ENCODE measurements at places on chromosomes 3 and 15.

DNA sequence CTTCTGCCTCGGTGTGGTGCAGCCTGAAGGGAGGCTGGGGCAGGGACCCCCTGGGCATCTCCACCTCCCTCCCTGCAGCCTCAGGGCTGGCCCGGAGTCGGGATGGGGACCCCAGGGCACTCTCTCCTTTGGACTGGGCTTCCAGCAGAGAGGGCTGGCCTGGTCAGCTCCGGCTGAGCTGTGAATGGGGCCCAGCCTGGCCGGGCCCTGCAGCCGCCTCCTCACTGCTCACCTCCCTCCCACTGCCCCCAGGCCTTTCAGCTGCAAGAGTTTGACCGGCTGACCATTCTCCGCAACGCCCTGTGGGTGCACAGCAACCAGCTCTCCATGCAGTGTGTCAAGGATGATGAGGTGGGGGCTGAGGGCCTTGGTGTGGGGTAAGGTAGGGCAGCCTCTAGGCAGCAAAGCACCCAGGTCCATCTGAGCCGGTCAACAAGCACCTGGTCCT, 36.0 kb downstream of the PSTPIP1 start:
- DNase-seq = no peak

DNA sequence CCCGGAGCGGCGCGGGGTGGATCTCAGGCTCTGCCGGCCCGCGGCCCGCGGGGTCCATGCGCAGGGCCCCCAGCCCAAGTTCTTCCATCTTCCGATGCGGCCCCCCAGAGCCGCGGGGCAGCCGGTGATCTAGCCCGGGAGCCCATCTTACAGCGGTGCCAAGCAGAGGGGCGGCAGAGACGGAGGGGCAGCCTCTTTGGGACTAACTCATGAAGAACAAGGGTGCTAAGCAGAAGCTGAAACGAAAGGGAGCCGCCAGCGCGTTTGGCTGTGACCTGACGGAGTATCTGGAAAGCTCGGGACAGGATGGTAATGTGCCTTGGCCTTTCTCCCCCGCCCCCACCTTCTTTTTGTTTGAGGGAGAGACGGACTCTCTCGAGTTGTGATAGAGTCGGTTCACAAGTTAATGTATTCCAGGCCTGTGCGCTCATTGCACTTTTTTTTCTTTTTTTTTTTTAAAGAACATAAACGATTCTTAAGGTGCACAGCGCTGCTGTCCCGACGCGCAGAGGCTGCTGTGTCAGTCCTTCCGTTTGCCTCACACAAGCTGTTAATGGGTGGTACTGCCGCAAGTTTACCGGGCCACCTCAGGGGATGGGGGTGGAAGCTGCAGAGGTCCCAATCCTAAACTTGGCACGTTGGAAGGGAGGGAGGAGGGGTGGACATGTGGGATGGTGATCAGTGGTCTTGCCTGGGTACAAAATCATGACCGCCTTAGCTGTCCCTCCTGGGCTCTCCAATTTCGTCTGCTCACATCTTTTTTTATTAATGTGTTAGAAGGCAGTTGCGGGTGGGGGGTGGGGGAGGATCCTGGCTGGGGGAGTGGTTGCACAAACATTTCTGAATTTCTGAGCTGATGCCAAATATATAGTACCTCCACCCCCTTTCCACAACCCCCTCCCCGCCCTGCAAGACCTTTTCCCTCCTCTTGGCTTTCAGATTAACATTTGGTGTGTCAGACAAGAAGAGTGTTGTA, 801 bp downstream of the ARHGAP31 start:
- peak; percentile 86 for DNase-seq

DNA sequence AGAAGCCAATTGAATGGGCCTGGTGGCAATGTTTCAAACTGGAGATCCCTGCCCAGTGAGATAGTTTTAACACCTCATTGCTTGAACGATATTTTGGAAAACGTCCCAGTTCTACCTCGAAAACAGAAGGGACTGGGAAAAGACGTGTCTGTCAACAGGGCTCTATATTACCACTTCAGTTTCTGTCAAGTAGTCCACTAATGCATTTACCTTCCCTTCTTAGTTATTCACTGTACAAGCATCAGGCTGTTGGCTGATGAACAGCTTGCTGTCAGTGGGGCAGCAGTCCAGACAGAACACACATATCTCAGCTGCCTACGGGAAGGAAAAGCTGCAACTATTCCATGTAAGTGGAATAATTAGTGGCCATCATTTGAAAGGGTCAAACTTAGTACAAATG, 794.7 kb upstream of the GBE1 start:
- peak; percentile 72 for DNase-seq

- no peak for DNase-seq
These were observed 779.0 kb downstream of the SQOR start for GRCh38 chr15:46413799-46414198.

GRCh38 chr3:149538371-149538770, 63.9 kb downstream of the TM4SF4 start:
- DNase-seq = no peak

- no peak for DNase-seq
These were observed 648 bp downstream of the CYB561D2 start for GRCh38 chr3:50351323-50351697.

DNA sequence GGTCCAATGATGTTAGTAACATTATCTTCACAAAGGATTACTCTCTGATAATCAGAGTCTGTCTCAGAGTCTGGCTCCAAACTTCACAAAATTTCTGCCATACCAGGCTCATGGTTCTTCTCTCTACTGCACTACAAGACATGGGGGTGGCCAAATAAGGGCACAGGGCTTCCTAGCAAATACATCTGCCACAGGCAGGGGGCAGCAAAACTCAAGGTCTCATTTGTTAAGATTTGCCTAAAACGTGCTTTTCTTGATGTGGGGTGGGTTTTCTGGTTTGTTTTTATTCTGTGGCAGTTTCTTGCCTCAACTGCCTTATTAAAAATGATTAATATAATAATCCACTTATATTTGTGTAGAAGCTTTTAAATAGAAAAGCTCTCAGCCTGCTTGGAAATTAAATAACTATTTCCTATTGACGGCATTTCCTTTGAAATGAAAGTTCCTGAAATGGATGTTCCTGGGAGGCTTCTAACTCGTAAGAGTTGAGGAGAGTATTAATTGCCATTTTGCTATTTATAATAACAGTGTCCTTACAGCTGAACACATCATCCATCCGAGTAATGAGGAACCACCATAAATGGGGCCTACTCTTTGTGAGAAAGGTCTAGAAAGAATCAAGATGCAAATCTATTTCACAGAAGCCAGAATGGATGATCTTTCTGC, 53.8 kb downstream of the SST start:
- peak; percentile 4 for DNase-seq

GRCh38 chr3:119831941-119832371, 50.1 kb downstream of the NR1I2 start:
- DNase-seq = no peak

- DNase-seq = no peak
These were observed 42.9 kb downstream of the TBC1D2B start for GRCh38 chr15:78034495-78035191.

- no peak for DNase-seq
These were observed 53.3 kb upstream of the LIPC start for GRCh38 chr15:58378241-58379085.

GRCh38 chr3:160808838-160809237, 52.8 kb downstream of the PPM1L start:
- no peak for DNase-seq

DNA sequence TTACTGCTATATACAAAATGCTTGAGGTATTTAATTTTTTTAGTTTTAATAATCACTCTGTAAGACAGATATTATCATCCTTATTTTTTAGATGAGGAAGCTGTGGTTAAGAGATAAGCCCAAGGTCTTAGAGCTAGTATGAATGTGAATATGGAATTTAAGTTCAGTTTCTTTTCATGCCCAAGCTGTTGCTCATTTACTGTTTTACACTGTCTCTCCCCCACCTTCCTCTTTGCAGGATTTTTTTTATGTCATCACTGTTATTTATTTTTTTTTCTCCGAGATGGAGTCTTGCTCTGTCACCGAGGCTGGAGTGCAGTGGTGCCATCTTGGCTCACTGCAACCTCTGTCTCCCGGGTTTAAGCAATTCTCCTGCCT, 22.5 kb downstream of the MAP2K5 start:
- DNase-seq = no peak

DNA sequence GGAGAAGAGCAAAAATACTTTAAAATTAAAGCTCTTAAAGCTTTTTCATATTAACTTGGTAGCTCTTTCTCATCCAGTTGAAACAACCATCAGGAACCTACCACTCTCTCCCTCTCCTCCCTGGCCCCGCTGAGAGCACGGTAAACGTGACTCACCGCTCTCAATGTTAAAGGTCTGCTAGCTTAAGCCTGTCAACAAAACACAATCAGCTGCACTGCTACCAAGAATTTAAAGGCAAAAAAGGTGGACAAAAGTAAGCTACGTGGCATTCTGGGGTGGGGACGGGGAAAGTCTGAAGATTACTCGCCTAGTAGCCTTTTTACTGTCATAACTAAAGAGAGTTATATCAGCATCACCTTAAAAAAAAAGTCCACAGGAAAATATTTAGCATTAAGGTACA, 8.4 kb upstream of the GP5 start:
- DNase-seq = no peak

DNA sequence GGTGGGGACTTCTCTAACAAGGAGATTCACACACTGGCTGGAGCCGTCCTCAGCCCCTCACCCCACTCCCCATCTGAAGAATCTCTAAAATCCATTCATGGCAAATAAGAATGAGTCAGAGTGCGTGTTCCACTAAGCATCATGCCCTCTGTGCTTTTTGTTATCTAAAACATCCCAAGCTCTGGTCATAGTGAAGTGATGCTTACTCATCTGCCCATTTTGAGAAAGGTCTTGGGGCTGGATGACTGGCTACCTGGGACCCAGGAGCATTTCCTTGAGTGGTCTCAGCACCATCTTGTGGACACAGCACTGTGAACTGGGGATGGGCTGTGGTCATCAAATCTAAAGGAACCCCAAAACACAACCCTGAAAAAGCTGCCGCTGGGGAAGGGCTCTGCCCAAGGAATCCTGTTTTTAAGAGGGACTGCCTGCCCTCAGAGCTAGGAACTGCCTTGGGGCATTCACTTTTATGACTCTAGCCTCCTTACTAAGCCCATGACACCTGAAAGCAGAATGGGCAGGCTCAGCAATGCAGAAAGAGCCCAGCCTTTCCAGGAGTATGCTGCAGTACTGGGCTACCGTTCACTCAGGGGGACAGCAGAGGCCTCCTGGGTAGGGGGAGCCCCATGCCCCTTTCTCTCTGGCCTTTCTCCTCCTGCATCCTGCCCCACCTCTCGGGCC, 53.5 kb downstream of the ZBTB38 start:
- no peak for DNase-seq

DNA sequence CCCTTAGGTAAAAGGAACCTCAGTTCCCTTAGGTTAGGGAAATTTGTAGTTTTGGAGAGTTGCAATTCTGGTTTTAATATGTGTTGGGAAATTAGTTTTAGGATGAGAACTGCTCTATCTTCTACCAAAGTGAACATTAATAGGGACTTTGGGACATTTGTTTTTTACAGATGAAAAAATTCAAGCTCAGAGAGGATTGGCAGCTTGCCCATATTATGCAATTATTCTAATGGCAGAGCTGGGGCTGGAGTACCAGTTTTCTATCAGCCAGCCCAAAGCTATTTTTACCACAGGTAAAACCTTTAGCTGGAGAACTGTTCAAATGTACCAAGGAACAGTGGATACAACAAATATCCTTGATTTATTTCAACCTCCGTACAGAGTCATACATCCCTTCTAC, 127.0 kb downstream of the CPNE4 start:
- no peak for DNase-seq

GRCh38 chr3:133404920-133405319, 5.1 kb downstream of the BFSP2 start:
- DNase-seq = no peak

- DNase-seq = no peak
These were observed 32.2 kb downstream of the RORA start for GRCh38 chr15:61196711-61197586.

DNA sequence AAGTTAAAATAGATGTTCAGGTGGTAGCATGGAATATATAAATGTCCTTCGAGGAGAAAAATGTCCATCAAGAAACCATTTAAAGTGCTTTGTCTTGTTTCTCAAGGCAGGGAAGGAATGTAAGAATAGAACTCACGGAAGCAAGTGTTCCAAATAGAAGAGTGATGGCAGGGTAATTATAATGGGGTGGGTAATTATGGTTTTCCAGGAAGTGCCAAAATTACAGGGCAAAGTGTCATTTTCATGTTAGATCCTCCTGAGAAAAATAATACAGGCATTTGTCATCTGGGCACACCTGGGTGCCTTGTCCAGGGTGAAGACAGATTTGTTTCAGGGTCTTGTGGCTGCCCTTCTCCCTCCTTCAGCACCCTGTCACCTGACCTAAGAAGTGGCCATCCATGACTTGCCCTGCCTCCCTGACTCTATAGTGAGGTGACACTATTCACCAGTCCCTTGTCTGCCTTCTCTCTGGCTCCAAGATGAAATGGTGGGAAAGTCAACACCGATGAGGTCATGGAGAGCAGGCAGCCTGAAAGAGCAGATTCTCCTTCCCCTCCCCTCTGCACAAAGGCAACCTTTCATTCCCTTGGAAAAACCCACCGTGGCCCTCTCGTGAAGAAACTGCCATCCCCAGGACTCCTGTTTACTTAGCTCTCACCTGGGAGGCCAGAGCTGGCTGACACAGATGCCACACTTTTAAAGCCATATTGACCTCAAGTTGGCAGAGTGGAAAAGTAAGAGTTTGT, 45.1 kb upstream of the AMOTL2 start:
- no peak for DNase-seq

DNA sequence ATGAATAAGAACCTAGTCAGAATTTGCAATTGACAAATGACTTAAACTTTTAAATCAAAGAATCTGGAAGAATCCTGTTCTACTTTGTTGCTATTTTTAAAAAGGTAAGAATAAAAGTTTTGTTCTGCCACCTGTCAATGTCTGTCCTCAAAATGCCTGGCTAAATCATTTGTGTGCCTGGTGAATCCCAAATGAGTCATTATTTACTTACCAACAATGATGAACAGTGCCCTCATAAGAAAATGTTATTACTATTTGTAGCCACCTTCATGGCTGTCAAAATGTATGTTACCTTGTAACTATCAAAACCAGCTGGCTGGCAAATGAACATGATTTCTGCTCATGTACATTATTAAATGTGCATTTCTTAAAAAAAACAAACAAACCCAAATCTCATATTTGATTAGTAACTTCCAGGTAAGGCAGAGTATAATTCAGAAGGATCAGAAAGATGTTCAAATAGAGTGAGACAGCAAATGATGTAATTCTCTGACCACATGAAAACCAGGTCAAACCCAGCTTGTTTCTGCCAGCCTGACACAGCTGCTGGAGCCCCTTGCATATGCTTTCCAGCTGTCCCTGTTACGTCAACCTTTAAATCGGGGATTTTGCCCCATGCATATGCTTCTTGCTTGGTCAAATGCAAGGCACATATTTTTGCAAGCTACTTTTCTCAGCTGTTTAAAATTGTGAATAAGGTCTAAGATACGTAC, 137.9 kb downstream of the SSR3 start:
- peak; percentile 47 for DNase-seq

DNA sequence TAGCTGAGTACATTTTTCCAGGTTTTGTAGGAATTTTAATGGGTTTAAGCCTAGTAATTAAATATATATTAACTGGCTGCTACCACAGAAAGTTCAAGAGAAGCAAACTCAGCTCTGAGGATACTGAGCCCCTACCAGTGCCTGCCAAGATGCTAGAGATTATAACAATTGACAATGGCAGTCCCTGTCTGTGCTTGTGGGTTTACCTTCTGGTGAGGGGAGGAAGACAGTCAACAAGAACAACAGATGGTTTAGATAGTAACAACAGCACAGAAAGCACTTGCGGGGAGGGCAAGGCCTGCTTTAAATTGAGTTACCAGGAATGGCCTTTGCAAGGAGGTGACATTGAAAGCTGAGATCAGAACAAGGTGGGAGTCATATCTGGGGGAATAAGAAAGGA, 56.6 kb upstream of the ARHGEF3 start:
- no peak for DNase-seq

GRCh38 chr15:67201136-67201535, 53.3 kb downstream of the AAGAB start:
- DNase-seq = no peak

Data from DMS 273 treated with DMSO at 0.1 percent for 48 hours (cell line).